ENCODE measurements at places on chromosomes 1 and 21.
A peak's percentile ranks its signal among the peaks of the same experiment; 100 is the strongest.

DNA sequence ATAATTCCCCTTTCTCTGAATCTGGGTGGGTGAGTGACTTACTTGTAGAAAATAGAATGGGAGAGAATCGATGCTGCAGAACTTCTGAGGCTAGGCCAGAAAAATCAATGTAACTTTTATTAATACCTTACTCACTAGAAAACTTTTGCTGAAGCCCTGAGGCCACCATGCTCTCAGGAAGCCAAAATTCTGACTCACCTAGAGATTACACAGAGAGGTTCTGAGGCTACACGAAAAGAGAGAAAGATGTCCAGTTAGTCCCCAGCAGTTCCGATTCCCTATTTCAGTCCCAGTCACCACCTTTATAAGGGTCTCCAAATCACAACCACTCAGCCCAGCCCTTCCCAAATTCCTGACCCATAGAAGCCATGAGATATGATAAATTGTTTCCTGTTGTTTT, 135.2 kb downstream of the NTPCR start:
- no peak for DNase-seq

GRCh38 chr1:170310951-170311350, 165.2 kb downstream of the NTMT2 start:
- DNase-seq: no peak

GRCh38 chr21:41951876-41952567, 1.8 kb downstream of the C2CD2 start:
- peak; percentile 63 for DNase-seq

- DNase-seq: no peak
These were observed 669 bp downstream of the XPR1 start for GRCh38 chr1:180632326-180633056.

- DNase-seq: no peak
These were observed 445.4 kb downstream of the NEGR1 start for GRCh38 chr1:71836904-71837303.

DNA sequence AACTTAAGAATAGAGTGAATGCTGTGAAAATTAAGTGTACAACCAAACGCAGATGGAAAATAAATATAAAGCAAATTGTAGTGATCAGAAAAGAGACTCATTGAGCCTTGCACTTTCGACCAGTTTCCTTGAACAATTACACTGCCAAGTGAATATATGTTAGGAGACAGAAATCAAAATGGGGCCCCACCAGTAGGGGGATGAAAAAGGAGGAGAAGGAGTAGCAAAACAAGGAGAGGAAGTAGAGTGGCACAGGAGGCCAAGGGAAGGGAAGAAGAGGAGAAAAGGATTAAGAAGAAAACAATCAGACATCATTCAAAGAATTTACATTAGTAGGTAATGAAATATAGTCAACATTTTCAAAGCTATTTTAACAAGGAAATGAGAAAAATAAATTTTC, 1770.6 kb downstream of the PLA2G4A start:
- DNase-seq: no peak

- no peak for DNase-seq
These were observed 57.6 kb downstream of the PLPPR5 start for GRCh38 chr1:98947071-98947470.

GRCh38 chr1:50861772-50862171, 98.3 kb downstream of the FAF1 start:
- no peak for DNase-seq

- DNase-seq: no peak
These were observed 259.7 kb downstream of the HHAT start for GRCh38 chr1:210588357-210588756.

DNA sequence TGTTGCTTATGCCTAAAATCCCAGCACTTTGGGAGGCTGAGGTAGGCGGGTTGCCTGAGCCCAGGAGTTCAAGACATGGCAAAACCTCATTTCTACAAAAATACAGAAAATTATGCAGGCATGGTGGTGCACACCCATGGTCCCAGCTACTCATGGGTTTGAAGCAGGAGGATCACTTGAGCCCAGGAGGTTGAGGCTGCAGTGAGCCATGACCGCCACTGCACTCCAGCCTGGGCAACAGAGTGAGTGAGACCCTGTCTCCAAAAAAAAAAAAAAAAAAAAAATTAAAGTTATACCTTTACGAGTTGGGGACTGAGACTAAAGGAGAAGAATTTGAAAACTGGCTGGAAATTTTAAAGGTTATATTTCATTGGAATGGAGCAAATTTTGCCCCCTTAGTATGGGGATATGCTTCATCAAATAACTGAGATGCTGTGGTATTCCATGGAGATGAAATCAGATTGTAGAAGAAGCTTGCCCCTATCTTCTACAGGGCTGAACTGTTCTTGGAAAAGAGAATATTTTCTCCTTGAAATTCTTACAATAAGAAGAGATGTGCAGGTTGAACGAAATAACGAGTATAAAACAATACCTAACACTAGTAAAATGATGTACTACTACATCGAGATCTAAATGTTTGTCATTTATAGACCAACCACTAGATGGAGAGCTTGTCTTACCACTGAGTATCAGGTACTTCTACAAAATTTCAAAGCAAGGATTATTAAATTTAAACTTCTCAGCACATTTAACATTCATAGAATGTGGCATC, 34.9 kb upstream of the SCYL3 start:
- no peak for DNase-seq

DNA sequence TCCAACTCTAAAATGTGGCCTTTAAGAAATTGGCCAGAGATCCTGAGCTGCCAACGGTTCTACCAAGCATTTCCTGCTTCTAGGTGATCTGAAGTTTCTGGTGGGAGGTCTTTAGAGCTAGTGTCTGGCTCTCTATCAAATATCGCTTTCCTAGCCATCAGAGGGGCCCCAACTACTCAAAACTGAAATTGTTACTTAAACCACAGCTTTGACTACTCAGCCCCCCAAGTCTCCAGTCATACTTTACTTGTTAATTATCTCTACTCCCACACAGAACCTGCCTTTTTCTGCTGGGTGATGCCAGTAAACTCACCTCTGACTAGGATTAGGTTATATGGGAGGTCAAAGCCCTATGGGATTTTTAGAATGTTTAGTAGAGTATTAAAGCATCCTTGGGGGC, 95.1 kb downstream of the FASLG start:
- no peak for DNase-seq

DNA sequence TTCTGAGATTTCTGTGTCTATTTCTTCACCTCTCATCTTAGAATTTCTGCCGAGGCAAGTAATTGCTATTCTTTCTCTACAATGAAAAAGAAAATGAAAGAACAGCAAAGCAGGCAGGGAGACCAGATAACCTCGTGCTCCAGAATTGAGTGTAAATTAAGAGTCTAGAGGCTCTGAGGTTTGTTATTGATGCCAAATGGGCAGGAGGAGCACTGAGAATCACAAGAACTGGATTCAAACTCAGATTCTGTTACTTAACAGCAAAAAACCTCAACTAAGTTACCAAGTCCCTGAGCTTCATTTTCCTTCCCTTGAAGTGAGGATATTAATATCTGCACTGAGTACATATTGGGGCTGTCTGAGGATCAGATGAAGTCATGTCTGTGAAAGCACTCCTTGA, 5.5 kb upstream of the DDR2 start:
- DNase-seq: no peak

DNA sequence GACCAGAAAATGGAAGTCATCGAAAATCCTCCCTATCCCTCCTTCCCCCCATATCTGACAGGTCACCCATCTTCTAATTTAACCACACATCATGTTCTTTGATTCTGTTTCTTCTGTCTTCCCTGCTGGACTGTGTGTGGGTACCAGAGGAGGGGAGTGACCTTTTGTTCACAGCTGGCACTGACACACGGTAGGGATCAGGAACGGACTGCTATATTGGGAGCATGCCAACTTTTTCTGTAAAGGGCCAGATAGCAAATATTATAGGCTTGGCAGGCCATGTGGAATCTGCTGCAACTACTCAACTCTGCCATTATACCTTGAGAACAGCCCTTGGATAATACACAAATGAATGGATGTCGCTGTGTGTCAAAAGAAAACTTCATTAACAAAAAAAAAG, 7.5 kb upstream of the TOMM20 start:
- DNase-seq: no peak

- DNase-seq: no peak
These were observed 98.1 kb downstream of the ADSS2 start for GRCh38 chr1:244353551-244354091.

- no peak for DNase-seq
These were observed 18.5 kb upstream of the A3GALT2 start for GRCh38 chr1:33339413-33339812.

DNA sequence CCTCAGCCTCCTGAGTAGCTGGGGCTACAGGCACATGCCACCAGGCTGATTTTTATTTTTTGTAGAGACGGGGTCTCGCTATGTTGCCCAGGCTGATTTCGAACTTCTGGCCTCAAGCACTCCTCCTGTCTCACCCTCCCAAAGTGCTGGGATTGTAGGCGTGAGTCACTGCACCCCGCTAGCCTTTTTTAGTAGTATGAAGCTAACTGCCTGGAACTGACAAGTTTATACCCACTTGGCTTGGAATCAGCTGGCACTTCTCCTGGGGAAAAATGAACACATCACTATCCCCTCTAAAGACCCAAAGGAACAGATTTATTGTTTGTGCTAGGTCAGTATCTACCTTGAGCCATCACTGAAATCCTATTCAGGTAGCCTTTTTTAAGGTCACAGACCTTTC, 19.0 kb downstream of the TMEM63A start:
- no peak for DNase-seq

DNA sequence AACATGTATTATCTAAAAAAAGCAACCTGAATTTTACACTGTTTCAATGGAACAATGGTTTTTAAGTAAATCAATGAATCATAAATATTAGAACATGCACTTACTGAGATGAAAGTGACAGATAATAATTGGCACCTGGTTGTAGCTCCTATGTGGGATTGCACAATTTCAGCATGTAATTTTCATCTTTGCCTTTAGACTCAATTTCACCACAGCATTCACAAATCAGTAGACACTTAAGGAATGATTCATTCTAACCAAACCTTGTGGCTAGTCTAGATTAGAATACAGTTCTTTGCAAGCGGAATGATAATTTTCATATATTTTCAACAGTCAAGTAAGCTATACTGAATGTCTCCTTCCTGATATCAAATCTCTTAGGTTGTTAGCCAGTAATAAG, 853.4 kb downstream of the KCNT2 start:
- DNase-seq: no peak

- no peak for DNase-seq
These were observed 2.0 kb downstream of the HUNK start for GRCh38 chr21:31874812-31875212.

GRCh38 chr21:34950980-34951379, 98.1 kb downstream of the RUNX1 start:
- no peak for DNase-seq

- no peak for DNase-seq
These were observed 2.8 kb upstream of the SEC22B start for GRCh38 chr1:120178799-120179756.

DNA sequence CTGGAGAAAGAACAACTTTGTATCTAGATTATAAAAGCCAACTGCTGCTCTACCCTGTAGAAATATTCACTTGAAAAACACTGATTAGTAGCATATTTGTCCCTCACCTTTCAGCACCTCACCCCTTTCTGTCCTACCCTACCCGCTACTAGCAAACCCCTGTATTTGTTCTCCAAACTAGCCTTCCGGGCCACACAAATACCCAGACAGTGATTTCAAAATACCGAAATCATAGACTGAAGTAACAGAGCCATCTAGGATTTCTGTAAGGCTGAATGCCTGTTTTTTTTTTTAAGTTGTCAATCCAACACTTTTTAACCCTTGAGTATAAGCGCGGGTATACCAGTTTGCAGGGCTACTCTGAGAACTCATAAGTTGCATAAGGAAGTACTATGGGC, 398 bp upstream of the DPT start:
- DNase-seq: no peak

DNA sequence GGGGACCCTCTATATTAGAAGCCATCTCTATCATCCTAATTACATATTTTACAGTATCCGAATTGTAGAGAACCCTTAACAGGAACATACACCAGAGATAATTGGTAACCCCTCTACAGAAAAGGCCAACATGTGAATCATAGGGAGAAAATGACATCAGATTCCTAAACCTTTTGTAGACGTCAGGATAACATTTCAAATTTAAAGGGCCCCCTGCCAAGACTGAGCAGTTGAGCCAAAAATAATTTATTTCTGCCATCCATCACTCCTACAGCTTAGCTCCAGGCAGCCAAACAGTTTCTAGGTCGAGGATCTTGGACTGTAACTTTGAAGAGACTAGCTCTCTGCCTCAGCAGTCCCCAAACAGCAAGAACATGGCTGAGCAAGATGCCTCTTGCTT, 21.2 kb downstream of the ZNF697 start:
- DNase-seq: no peak

GRCh38 chr1:224219612-224220059, 36.6 kb downstream of the DEGS1 start:
- DNase-seq: no peak

- no peak for DNase-seq
These were observed 53.7 kb downstream of the HSF2BP start for GRCh38 chr21:43605320-43606215.

GRCh38 chr21:46211376-46211775, 17.2 kb downstream of the LSS start:
- no peak for DNase-seq

DNA sequence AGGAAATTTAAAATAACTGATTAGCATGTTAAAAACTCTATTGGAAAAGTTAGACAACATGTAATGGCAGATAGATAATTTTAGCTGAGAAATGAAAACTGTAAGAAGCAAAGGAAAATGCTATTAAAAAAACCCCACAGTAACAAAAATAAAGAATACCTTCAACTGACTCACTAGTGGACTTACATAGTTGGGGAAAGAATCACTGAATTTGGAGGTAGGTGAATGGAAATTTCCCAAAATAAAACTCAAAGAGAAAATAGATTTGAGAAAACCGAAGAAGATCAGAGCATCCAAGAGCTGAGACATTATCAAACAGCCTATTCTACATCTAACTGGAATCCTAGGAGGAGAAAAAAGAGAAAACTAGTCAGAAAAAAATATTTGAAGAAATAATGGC, 34.7 kb downstream of the PDE4B start:
- DNase-seq: no peak

DNA sequence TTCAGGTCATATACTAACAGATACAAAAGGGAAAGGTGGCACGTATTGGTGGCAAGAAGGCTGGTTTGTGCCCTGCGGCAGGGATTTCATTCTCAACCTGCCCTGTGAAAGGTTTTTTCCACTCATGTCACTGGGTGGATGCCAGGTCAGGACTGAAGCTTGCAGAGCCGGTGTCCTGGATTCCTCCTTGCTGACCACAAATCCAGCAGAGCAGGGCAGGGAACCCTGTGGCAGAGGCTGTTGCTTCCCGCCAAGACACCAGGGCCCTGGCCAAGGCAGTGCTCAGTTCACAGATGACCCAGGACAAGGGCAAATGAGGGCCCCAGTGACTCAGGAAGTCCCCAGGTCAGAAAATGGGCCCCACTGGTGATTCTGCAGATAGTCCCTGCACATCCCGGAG, 16.4 kb downstream of the BSND start:
- DNase-seq: no peak
